ENCODE measurements at places on chromosomes 7 and 10.

GRCh38 chr7:80999771-81000170, 80.9 kb upstream of the SEMA3C start:
- no peak for DNase-seq
- H3K27ac ChIP-seq: no peak overlapping the region
- peaks cover 13% of the 10 kb centered on the region for H3K4me1 ChIP-seq
- no peaks in the 10 kb centered on the region for H3K36me3 ChIP-seq
- H3K27me3 ChIP-seq: no peaks in the 10 kb centered on the region
- H3K4me3 ChIP-seq: no peak overlapping the region

- H3K27me3 ChIP-seq: no peaks in the 10 kb centered on the region
- H3K27ac ChIP-seq: no peak overlapping the region
- no peak overlapping the region for H3K4me3 ChIP-seq
- H3K4me1 ChIP-seq: no peaks in the 10 kb centered on the region
- DNase-seq: peak; percentile 5
Observed at GRCh38 chr7:151135866-151136843, 31.3 kb downstream of the GBX1 start.

DNA sequence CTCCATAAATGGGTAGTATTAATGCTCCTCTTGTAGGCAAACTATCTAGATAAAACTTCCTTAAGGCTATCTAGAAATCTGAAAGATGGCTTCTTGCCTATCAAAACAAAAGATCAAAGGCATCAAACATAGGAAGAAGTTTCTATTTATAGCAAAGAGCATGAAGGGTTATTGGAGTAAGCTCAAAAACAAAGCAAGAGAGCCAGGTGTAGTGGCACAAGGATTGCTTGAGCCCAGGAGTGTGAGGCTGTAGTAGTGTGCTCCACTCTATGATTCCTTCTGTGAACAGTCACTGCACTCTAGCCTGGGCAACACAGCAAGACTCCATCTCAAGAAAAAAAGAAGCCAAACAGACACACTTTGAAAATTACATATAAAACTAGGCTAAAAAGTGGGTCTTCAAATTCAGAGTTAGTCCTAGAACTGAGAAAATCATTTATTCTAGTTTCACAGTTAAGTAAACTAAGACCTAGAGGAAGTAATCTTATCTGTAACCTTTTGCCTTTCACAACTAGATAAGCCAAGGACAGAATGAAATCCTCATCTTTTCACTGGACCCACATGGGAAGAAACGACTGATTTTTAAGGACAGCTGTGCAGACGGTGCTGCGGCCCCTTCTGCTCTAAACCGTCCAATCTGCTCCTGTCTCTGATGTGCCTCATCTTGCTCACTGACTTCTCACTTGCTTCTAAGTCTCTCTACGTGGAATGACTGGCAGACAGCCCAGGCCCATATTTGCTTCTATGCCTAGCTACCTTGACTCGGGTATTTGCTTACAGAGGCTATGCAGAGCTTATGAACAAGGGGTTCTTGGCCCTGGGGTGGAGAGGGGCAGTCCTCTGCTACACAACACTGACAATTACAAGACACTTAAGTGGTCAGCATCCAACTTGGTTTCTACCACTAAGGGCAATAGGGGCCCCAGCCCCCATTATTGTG, 50.0 kb downstream of the ESYT2 start:
- DNase-seq: no peak
- H3K27me3 ChIP-seq: no peaks in the 10 kb centered on the region
- no peak overlapping the region for H3K4me3 ChIP-seq
- H3K4me1 ChIP-seq: peaks cover 27% of the 10 kb centered on the region
- no peaks in the 10 kb centered on the region for H3K36me3 ChIP-seq
- peak overlapping the region; percentile 55 for H3K27ac ChIP-seq

DNA sequence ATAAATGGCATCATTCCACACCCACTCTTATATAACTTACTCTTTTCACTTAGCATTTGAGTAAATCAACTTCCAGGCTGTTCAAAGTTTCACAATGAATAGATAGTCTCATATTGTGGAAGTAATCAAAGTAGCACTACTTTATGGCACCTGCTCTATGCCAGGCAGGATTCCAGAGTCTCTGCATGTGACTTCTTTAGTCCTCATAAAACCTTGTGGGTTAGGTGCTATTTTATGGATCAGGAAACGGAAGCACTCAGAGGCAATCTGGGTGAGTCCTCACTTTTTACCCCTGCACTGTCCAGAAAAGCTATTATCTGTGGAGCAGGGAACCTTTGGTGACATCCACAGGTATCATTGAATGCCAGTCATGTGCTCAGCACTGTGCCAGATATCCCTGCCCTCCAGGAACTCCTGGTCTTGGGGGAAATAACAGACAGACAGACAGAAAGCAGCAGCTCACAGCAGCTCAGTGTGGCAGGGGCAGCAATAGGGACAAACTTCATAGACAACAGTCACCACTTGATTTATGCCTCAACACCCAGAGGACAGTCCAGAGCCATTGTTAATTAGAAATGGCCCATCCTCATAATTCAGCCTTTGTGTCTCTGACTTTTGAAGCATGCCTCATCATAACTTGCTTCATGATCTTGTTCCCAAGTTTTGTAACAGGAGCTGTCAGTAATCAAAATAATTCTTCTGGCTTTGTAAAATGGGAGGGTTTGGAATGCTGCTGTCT, 160.6 kb downstream of the SEC23IP start:
- H3K27me3 ChIP-seq: no peaks in the 10 kb centered on the region
- H3K27ac ChIP-seq: no peak overlapping the region
- H3K36me3 ChIP-seq: no peaks in the 10 kb centered on the region
- no peaks in the 10 kb centered on the region for H3K4me1 ChIP-seq
- no peak overlapping the region for H3K4me3 ChIP-seq
- no peak for DNase-seq

- no peaks in the 10 kb centered on the region for H3K4me1 ChIP-seq
- no peaks in the 10 kb centered on the region for H3K27me3 ChIP-seq
- DNase-seq: no peak
- no peak overlapping the region for H3K27ac ChIP-seq
Observed at GRCh38 chr7:142703655-142704305, 45.5 kb upstream of the PRSS1 start.

GRCh38 chr7:49937608-49938007, 155.4 kb downstream of the ZPBP start:
- no peaks in the 10 kb centered on the region for H3K27me3 ChIP-seq
- H3K27ac ChIP-seq: no peak overlapping the region

DNA sequence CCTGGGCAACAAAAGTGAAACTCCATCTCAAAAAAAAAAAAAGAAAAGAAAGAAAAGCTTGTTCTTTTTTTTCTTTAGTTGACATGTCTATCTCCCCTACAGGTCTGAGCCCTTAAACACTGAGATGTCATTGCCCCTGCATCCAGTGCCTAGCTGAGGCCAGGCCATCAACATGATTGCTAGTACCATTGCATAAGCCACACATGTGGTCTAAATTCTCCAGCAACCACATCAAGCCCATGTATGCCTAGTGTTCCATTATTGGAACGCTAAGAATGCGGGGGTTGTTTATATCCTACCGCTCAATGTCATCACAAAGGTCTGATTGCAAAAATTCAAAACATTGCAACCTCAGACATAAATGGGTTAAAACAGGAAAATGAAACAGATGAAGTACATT, 62.7 kb downstream of the NPTX2 start:
- H3K36me3 ChIP-seq: no peaks in the 10 kb centered on the region
- H3K4me3 ChIP-seq: no peak overlapping the region
- no peaks in the 10 kb centered on the region for H3K4me1 ChIP-seq

Data from gastrocnemius medialis (tissue), 4 donors.